Stimulated activated CD4-positive, alpha-beta T cell treated with anti-CD3 and anti-CD28 coated beads, Interleukin-1b, Interleukin-23, amount 100 ng/mL, for 1 hour (primary cell): ENCODE measurements at places on chromosomes 16 and 17.

DNA sequence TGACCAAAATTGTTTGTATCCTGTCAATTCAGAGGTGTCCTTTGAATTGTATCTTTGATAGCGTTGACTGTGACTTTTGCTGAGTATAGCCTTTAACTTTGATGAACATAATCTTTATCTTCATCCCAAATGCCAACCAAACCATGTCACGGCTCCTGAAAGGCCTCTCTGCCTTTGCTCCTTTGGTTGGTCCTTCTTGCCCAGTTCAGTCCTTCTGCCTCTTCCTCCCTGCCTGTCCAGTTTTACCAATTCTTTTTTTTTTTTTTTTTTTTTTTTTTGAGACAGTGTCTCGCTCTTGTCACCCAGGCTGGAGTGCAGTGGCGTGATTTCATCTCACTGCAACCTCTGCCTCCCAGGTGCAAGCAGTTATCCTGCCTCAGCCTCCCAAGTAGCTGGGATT, 12.9 kb upstream of the VPS4A start:
- no peak for DNase-seq

- DNase-seq = no peak
Observed at GRCh38 chr17:62625184-62625869, 2.1 kb upstream of the MRC2 start.

DNA sequence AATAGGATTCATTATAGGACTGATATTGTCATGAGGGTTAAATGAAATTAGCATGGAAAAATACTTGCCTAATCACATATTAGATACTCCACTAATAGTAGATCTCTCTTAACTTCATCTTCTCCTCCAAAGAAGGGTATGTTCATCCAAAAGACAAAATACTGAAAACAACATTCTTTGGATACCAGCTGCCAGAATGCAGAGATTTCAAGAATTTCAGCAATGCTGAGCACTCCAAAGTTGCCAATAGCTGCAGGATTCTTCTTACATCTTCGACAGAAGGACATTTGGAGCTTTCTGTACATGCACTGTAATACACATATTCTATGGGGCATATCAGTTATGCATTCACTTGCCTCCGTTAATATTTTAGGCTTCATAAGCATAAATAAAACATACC, 436.5 kb downstream of the HAPSTR1 start:
- DNase-seq = no peak

DNA sequence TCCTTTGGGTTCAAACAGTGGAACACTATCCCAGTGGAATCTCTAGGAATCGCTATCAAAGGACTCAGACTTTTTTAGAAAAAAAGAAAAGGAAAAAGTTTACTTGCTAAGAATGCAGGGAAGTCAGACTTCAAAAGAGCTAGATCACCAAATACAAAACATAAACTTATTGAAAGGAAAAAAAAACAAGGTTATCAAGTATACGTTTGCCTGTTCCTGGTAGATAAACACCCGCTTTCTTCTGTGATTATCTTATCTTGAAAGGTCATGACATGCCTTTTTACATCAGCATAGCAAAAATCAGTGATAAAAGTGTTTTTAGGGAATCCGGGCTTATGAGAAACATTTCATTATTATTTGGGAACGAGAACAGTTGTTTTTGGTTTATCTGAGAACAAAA, 129.3 kb upstream of the TMEM97 start:
- no peak for DNase-seq

GRCh38 chr17:82224666-82225065, 4.2 kb upstream of the SLC16A3 start:
- no peak for DNase-seq

DNA sequence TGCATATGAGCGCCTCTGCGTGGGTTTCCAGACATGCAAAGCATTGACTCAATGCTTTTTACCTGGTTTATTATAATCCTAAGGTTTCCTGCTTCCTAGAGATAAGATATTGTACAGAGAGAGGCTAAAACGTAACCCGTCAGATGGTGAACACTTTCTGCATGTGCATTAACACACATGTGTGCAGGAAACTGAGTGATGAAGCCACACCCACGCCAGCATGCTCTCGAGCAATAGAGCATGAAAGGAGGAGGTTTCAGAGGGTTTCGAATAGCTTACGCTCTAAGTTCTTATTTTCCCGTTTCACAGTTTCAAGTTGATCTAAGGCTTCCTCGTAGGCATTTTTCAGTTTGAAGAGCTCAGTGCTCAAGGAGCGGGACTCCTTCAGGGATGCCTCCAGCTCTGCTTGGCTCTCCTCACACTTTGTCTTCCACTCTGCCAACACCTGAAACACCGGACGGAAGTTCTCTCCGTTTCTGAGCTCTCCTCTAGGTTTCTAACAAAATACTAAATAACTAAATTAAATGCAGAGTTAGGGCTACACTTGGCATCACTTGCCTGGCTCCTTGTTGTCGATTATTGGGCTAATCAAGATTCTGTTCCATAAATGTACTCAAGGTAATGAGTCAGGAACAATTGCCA, 23.2 kb downstream of the MYH3 start:
- no peak for DNase-seq

GRCh38 chr16:9113707-9114106, 22.3 kb downstream of the HAPSTR1 start:
- no peak for DNase-seq

DNA sequence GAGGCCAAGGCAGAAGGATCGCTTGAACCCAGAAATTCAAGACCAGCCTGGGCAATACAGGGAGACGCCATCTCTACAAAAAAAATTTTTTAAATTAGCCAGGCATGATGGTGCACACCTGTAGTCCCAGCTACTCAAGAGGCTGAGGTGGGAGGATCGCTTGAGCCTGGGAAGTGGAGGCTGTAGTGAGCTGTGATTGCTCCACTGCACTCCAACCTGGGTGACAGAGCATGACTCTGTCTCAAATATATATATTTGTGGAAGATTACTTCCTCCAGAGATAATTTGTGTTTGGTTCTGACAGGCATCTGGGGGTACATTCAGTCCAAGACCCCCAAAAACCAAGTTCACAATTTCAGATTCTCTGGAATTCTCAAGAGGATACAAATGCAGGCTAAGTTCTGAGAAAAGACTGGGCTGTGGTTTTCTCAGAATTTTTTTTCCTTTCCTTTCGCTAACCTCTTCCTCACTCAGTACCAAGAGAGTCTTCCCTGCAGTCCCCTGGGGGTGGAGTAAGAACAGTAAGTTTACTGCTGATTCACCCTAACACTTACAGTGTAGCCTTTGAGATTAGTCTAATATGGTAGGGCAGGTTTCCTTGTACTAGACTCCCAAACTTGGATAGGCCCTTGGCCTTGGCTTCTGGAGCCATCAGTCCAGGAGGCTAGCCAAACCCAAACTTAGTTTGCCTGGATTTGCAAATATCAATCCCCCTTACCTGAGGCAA, 15.1 kb downstream of the GSDMB start:
- DNase-seq = no peak

DNA sequence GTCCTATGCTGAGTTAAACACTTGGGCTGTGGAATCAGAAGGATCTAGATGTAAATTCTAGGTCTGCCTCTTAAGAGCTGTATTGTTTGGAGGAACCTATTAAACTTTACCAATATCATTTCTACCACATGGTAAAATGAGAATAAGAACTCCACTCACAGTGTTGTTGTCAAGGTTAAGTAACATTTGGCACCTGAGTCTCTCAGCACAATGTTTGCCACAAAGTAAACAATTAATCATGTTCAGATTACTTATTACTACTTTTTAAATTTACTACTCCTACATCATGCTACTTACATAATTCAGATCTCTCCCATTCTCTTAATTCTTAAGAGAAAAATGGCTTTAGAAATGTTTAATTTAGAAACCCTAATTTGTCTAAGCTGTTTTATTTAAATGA, 305.9 kb downstream of the CA10 start:
- DNase-seq = no peak

GRCh38 chr17:81569986-81570514, 17.9 kb upstream of the FAAP100 start:
- DNase-seq = no peak

GRCh38 chr17:8836821-8837562, 30.5 kb downstream of the PIK3R6 start:
- no peak for DNase-seq

- DNase-seq = peak; percentile 40
Observed at GRCh38 chr16:66588981-66589713, 9.9 kb downstream of the CMTM2 start.

GRCh38 chr16:80693553-80693952, 110.8 kb downstream of the CDYL2 start:
- DNase-seq = no peak

GRCh38 chr17:17934806-17935205, 37.4 kb downstream of the TOM1L2 start:
- DNase-seq = no peak
